ENCODE measurements at places on chromosomes 4 and X. TPM values are rescaled to one million over a fixed set of nuclear protein-coding genes. Genes with fewer than 3 reads are reported as not detected.

PNMA6A gene
- 1.7 TPM for total RNA-seq

CXCL13 gene
- not detected for total RNA-seq

ZNF827 gene
- total RNA-seq: 13.2 TPM

PLP1 gene
- total RNA-seq: 6.4 TPM

F11 gene
- not detected for total RNA-seq

MBNL3 gene
- total RNA-seq: 13.1 TPM

All from heart left ventricle (tissue), 16 donors.